Activated CD4-positive, alpha-beta memory T cell treated with anti-CD3 and anti-CD28 coated beads for 36 hours (primary cell): ENCODE measurements at places on chromosomes 4 and X. TPM values are rescaled to one million over a fixed set of nuclear protein-coding genes. Genes with fewer than 3 reads are reported as not detected.

DNA sequence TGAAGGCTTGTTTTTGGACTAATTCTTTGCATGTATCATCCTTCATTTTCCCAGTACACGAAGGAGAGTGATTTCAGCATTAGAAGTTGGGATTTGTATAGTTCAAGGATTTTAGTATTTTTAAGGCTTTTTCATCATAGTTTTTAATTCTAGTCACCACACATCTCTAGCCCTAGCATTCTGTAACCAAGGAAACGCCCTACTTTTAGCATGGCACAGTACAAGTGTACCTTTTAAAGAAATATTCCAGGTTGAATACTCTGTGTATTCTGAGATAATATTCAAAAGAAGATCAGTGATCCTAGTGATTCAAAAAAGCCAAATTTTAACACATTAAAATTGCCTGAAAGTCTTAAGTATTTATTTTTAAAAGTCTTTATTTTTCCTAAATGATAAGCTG, 150.5 kb downstream of the RAP1GDS1 start:
- peaks cover 4% of the 10 kb centered on the region for H3K4me1 ChIP-seq
- no peak for DNase-seq
- no peaks in the 10 kb centered on the region for H3K27me3 ChIP-seq
- no peak overlapping the region for H3K27ac ChIP-seq
- H3K36me3 ChIP-seq: peaks cover 35% of the 10 kb centered on the region

DNA sequence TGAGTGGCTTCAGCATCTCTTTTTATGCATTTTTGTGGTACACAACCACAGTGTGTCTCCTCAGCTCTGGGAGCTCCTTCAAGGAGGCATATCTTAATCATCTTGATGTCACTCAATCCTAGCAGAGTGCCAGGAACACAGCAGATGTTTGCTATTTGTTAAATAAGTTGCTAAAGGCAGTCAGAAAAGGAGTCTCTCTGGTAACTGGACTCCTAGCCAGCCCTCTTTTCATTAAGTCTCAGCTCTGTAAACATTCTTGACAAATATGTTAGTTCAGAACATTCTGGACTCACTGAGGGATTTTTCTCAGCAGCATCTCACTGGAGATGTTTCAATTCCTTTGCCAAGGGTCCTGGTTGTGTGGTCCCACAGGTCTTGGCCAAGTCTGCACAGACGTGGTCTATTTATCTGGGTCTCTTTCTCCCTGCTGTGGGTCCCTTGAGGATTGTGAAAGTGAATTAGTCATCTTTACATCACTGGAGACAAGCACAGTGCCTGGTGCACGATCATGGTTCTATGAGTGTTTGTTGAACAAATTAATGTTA, 20.3 kb upstream of the FAM9C start:
- DNase-seq: no peak
- no peak overlapping the region for H3K4me3 ChIP-seq
- H3K27me3 ChIP-seq: no peaks in the 10 kb centered on the region
- H3K4me1 ChIP-seq: peaks cover 37% of the 10 kb centered on the region

Gene ARSJ
- 0.07 TPM for total RNA-seq

- peaks cover 10% of the 10 kb centered on the region for H3K4me1 ChIP-seq
- H3K27me3 ChIP-seq: no peaks in the 10 kb centered on the region
- H3K27ac ChIP-seq: no peak overlapping the region
- H3K4me3 ChIP-seq: no peak overlapping the region
- no peaks in the 10 kb centered on the region for H3K36me3 ChIP-seq
These were observed 34.5 kb downstream of the LINC00632 start for GRCh38 chrX:140744085-140744484.

DNA sequence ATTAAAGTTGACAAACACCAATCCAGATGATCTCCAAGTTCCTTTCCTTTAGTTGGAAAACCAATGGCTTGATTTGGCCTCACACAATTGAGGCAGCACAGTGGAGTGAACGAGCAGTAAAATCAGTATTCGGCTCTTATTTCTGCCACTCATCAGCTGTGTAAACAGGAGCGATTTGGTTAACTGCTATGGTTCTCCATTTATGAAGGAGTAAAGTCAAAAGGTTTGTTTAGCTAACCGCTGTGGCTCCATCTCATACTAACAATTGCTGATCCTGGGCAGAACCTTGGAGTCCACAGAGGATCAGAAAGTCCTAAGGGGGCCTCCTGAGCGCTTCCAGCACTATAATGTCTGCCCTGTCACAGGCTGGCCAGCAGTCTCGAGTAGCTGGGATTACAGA, 54.5 kb upstream of the EXOC1L start:
- no peaks in the 10 kb centered on the region for H3K4me1 ChIP-seq
- H3K4me3 ChIP-seq: no peak overlapping the region
- no peak overlapping the region for H3K27ac ChIP-seq
- H3K27me3 ChIP-seq: peaks cover 7% of the 10 kb centered on the region
- no peak for DNase-seq
